ENCODE measurements at places on chromosomes 3 and 15.

DNA sequence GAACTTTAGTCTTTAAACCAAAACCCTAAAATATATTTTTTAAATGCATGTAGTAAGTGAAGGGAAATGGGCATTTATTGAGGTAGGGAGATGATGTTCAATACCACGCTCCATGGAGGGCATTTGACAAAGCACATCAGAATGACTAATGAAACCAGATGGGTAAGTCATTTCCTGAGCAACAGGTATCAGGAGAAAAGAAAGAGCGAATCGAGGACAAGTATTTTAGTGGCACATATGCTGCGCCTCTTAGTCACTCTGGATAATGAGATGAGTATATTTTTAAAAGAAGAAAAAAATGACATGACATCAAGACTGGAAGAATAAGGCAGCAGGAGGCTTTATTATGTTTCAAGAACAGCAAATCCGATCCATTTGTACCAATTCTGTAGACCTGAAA, 129.0 kb upstream of the ARHGEF3 start:
- no peak for DNase-seq

DNA sequence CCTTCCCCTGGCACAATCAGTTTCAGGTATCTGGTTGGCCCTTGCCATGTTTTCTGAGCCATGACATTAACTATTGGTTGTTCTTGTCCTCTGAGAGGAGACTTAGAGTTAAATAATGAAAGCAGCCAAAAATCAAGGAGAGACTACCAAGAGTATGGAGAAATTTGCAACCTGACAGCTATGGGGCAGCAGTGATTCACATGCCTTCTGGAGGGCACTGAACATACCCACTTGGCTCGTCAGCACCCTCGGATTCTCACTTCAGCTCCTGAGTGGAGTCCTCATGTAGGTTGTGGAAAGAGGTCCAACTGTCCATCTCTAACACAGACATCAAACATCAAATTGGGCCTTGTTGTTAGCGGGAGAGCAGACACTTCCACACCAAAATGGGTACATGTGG, 265.6 kb downstream of the EBLN2 start:
- no peak for DNase-seq

- DNase-seq, result no peak
These were observed 240.9 kb downstream of the TUSC7 start for GRCh38 chr3:116950301-116951055.

GRCh38 chr3:98371853-98372252, 18.2 kb downstream of the OR5K4 start:
- no peak for DNase-seq

DNA sequence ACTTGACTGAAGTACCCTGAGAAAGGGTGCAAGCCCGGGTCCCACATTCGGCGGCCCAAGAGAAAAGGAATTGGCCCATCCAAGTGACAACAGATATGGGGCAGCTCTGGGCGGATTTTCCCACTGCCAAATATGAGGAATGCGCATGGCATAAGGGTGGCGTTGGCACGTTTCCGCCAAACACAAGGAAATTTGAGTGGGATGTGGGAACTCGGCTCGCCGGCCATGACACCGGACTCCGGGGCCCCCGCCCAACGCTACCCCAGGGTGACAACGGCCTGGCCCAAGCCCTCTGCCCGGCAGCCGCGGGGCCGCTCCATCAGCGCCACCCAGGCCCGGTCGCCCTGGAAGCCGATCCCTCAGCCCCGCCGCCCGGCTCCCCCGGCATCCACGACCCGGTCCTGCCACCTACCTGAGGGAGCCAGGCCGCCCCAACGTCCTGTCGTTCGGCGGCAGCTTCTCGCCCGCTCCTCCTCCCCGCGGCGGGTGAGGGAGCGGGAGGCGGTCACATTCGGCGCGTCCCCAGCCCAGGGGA, 449 bp downstream of the RAF1 start:
- no peak for DNase-seq

DNA sequence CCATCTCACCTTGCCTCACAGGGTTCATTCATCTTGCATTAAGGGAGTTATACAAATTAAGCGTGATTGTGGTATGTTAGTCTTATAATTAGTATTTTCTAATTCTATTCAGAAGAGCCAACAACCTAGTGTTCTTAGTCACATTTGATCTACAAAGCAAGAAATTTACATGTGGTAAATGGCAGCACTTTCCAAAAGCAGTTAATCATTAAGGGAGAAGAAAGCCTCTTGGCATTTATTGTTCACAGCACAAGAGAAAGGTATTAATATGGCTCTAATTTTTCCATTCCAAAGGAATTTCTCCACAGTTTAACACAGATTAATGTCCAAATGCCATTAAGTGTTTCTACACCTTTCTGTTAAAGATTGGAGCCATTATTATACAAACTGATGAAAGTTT, 1077.1 kb downstream of the ZPLD1 start:
- no peak for DNase-seq

DNA sequence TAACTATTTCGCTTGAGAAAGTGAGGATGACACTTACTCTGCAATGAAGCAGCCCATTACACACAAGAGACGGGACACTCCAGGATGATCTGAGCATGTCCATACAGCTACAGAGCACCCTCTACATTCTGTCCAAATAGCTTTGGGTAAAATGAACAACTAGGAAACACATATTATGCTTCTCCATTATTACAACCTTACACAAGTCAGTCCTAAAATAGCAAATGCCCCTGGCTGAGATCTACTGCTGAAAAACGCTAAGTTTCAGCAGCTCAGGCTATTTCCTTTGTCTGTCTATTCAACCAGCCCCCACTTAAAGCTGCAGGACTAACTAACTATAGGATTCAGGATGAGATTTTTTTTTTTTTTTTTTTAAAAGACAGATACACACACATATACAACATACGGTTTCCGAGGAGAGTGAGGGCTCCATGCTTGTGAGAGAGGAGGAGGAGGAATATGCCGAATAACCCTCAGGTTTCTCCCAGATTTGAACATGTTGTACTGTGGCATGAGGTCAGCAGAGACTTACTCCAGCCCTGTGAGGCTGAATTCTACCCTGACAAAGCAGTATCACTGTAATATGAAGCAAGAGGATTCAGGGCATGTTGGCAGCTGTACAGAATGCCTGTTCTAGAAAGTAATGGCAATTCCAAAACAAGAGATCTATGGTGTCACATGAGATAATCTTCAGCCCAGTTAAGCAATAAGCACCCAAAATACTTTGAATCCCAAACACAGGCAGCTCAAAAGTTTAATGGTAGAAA, 117.3 kb upstream of the PLXND1 start:
- no peak for DNase-seq

DNA sequence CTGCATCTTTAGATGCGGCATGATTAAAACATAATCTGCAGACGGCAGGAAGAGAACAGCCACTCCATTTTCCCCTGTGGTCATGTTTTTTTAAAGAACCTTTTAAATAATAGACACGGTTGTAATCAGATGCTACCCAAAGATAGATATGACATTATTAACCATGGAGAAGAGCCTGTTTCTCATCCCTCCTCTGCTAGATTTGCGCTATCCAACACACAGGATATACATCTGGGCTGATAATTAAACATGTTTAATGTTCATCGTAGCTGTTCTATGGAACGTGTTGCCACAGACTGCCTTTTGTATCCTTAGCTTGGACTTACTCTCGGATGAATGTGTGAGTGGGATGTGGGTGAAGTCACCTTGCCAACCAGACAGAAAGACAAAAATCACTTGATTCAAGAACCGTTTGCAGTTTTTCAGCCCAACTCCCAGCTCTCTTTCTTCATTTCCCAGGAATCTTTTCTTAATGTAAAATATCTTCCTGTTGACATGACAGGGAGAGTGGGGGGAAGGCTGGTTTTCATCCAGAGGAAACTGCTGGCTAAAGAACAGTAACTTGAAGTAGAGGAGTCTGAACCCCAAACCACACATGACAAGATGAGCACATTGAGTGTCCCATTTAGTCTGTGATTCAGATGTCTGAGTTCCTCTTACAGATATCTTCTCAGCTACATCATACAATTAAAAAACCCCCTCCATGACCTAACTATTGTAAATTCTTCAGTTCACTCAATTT, 118.6 kb upstream of the PRICKLE2 start:
- no peak for DNase-seq

- DNase-seq, result no peak
These were observed 211.8 kb downstream of the TP63 start for GRCh38 chr3:189842681-189843602.

DNA sequence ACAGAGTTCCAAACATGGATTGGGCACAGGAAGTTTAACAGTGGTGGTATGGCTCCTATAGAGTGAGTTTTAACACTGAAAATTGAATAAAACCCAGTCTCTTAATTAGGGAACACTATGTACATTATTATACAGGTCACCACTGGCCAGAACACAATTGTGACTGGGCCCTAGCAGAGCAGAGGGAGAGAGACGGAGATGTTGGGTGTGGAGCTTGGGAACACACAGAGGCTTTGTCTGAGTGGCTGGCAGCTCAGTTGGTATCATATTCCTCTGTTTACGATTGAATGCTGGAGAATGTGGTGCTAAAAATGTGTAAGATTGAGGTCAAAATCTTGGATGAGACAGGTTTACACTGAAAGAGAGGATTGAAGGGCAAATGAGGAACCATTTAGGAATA, 6.8 kb upstream of the MOBP start:
- no peak for DNase-seq

- DNase-seq, result no peak
These were observed 12.7 kb upstream of the SNTN start for GRCh38 chr3:63639806-63640205.

DNA sequence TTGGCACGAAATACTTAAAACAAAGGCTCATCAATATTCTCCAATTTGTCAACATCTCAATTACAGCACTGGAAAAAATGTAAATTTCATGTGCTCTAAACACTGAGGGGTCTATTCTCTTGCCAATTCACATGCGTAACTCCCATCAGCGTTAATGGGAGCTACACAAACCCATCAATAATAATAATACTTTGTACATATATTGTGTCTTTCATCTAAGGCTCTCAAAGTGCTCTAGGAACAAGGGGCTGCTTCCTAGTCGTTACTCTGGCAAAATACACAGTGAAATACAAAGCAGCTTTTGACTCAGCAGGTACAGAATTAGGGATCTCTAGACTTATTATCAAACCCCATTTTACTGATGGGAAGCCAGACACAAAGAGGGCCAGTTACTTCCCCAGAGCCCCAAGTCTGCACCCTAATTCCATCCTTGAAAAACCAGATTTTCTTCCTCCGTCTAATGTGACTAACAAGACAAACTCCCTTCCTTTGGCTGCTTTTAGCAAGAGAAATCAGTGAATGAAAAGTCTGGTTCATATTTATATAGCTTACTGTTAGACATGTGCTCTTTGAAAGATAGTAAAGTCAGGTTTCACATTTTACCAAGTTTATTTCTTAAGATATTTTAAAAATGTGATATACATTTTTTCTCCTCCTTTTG, 20.0 kb downstream of the MEIS2 start:
- DNase-seq, result no peak

GRCh38 chr3:146241523-146242240, 9.2 kb downstream of the PLSCR4 start:
- no peak for DNase-seq

GRCh38 chr3:177601152-177601551, 403.9 kb upstream of the TBL1XR1 start:
- no peak for DNase-seq

- DNase-seq, result no peak
These were observed 855.3 kb downstream of the TBL1XR1 start for GRCh38 chr3:176341963-176342362.

- no peak for DNase-seq
These were observed 2.5 kb downstream of the IL1RAP start for GRCh38 chr3:190516416-190516815.

DNA sequence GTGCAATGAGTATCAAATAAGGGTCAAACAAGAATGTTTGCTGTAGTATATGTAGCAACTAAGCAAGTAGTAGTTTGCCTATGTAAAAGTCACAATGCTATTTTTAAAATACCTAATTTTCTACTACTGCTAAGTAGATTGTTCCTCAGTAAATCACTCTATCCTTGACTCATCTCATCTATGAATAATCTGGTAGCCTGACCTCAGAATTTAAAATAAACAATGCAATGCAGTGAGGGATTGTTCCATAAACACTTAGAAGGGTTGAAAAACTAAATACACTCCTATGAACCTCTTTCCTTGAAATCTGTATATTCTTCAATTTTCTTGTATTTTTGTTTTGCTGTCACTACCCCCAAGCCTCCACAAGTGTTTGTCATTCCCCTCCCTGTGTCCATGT, 253.3 kb downstream of the TBC1D5 start:
- no peak for DNase-seq

- no peak for DNase-seq
These were observed 125.8 kb upstream of the NPHP3 start for GRCh38 chr3:132847849-132848625.

- DNase-seq, result no peak
These were observed 10.0 kb downstream of the GATA2 start for GRCh38 chr3:128482666-128483656.

GRCh38 chr15:55912982-55913381, 80.4 kb downstream of the NEDD4 start:
- DNase-seq, result no peak

GRCh38 chr15:35043373-35044095, 41.6 kb downstream of the NANOGP8 start:
- DNase-seq, result no peak

DNA sequence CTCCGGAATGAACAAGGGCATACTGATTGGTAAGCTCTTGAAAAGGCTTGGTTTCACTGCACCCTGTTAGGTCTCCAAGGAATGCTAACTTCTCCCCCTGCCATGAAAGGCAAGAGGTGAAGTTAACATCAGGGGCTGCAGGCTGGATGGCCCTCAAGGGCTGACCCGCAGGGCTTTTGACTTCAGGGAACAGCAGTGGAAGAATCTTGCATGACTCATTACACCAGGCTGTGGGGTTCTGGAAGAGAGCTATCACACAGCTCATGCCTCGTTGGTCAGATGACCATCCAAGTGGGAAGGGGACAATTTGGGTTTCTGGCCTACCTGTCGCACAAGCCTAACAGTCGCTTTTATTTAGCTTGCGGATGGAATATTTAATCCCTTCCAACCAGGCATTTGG, 23.6 kb upstream of the ATG7 start:
- DNase-seq, result no peak

- no peak for DNase-seq
These were observed 76.8 kb downstream of the CPNE4 start for GRCh38 chr3:131957980-131958379.

DNA sequence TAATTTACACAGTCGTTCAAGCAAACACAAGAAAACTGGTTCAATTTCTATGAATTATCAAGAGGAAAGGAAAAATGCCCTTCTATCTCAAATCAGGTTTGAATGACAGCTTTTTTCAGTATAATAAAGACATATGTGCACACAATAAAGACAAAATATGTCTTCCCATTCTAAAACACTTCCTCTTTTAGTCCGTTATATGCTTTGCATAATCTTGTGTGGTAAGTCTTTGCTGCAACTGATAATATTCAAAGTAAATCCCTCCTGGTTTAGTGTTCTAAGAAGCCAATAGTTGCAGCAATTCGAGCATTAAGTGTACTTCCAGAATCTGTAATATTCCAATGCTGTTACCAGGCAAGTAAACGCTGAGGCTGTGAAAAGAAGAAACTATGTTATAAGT, 43.7 kb upstream of the MAPKBP1 start:
- DNase-seq, result no peak

All from stimulated activated CD8-positive, alpha-beta memory T cell treated with anti-CD3 and anti-CD28 coated beads, Interleukin-12 subunit alpha, Interleukin-12 subunit beta, amount 100 ng/mL, for 1 hour (primary cell).